ENCODE measurements at places on chromosomes 5 and 9. TPM values are rescaled to one million over a fixed set of nuclear protein-coding genes. Genes with fewer than 3 reads are reported as not detected.

The OBP2B gene
- total RNA-seq: not detected

The GCNT1 gene
- total RNA-seq: 9.9 TPM

The ARAP3 gene
- total RNA-seq: 65.8 TPM

The ECSCR gene
- total RNA-seq: 404 TPM

The SLU7 gene
- 84.8 TPM for total RNA-seq

The PCDHGA3 gene
- 1.2 TPM for total RNA-seq
